Fibroblast of skin of left quadriceps (primary cell): ENCODE measurements at places on chromosomes 13 and 19.
A peak's percentile ranks its signal among the peaks of the same experiment; 100 is the strongest.

- no peak for DNase-seq
These were observed 56.7 kb upstream of the MED4 start for GRCh38 chr13:48151363-48152161.

GRCh38 chr13:39967199-39967959 is 311.9 kb downstream of the COG6 start:
- DNase-seq: no peak

GRCh38 chr19:35592226-35592625 is 6.3 kb downstream of the PMIS2 start:
- DNase-seq: no peak

DNA sequence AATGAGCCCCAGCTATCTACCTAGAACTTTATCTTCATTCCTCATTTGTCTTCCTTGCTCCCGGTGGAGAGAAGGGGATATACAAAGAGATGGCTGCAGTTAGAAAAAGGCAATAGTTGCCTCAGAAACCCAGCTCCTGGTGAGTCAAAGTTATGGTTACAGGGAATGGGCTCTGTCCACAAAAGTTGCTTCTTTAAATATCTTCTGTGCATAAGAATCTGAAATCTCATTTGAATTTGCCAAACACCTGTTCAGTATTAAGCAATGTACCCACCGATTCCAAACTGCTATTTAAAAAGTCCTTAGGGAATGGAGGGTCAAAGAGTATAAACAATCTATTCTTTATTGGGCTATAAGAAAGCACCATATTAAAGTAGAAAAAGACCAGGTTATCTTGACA is 48.4 kb downstream of the DCLK1 start:
- no peak for DNase-seq

DNA sequence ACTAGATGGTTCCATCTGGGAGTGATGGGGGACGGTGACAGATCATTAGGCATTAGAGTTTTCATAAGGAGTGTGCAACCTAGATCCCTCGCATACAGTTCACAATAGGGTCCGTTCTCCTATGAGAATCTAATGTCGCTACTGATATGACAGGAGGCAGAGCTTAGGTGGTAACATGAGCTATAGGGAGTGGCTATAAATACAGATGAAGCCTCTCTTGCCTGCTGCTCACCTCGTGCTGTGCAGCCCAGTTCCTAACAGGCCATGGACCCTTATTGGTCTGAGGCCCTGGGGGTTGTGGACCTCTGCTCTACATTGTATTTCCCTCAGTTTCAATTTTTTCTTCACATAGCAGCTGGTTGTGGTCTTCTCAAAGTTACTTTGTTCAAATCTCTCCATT is 56.5 kb downstream of the CDK8 start:
- DNase-seq: no peak

DNA sequence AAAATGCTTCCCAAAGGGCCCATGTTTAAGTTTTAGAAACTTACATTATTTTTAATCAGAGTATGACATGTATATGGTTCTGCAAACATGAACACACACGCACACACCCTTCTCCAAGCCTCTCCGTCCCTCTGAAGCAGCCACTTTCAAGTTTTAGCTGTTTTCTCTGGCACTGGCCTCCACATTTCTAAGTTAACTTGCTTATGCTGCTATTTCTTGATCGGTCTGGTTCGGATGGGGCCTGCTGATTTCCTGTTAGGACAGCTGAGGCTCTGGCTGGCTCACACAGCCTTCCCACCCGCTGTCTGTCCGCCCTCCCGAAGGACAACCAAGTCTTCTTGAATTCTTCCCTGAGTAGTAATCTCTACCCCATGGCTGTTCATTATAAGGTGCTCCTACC is 4.4 kb downstream of the SPC24 start:
- no peak for DNase-seq

GRCh38 chr19:15101479-15102082 is 5.6 kb upstream of the SYDE1 start:
- DNase-seq: no peak

DNA sequence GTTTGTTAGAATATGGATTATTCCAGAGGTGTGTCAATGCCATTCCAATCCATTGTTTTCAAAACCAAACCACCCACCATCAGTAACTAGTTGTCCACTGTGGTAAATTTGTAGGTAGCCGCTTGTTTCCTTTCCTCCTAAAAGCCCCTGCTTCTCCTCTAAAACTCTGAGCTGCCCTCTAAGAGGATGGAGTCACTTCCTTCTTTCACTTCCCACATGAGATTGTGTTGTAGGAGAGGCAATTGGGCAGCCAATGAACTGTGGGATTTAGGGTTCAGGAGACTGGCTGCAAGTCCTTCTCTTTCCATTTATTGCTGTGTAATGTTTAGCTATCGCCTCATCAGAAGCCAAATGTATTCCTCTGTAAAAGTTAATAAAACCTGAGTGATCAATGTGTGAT is 49.9 kb upstream of the RFXAP start:
- DNase-seq: no peak

DNA sequence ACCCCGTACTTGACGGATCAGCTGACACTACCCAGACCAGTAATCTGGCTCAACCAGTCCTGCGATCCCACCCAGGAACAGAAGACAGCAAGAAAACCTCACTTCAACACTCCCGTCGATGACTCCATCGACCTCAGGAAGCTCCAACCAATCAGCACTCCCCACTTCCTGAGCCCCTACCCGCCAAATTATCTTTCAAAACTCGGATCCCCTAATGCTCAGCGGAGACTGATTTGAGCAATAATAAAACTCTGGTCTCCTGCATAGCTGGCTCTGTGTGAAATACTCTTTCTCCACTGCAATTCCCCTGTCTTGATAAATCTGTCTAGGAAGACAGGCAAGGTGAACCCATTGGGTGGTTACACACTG is 1.2 kb downstream of the LSM4 start:
- no peak for DNase-seq

- no peak for DNase-seq
These were observed at the start of gene NLRP7 for GRCh38 chr19:54947381-54947780. NLRP7 (minus strand) TSS chr19:54947530.

DNA sequence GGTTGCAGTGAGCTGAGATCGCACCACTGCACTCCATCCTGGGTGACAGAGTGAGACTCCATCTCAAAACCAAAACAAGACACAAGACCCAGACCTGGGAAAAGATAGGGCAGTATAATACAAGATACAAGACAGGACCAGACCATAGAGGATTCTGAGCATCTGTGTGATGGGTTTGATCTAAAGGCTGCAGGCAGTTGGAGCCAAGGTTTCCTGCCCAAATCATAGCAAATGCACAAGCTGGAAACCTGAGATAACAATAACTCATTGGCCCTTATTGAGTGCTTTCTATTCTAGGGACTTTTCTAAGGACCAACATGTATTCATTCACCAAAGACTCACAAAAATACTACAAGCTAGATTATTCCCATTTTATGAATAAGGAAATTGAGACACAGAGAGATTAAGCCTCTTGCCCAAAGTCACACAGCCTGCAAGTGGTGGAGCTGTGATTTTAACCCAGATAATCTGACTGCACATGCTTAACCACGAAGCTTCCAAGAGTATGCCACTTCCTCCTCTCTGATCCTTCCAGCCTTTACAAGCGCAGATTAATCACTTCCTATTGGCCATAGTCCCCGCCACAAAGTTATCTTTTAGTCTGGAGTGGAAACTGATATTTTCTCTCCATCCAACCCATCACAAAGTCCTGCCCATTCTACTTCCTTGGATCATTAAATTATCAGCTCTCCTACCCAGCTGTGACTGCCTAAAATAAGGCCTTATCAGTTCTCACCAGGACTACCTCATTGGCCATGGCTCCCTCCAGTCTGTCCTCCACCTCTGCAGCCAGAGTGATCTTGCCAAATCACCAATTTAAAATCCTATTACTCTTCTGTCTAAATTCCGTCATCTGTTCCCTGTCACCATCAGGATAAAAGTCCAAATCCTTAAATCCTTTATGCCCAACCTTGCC is 147.2 kb downstream of the FLT1 start:
- no peak for DNase-seq

- DNase-seq: peak; percentile 7
These were observed 16.2 kb downstream of the TEX29 start for GRCh38 chr13:111336666-111337065.

DNA sequence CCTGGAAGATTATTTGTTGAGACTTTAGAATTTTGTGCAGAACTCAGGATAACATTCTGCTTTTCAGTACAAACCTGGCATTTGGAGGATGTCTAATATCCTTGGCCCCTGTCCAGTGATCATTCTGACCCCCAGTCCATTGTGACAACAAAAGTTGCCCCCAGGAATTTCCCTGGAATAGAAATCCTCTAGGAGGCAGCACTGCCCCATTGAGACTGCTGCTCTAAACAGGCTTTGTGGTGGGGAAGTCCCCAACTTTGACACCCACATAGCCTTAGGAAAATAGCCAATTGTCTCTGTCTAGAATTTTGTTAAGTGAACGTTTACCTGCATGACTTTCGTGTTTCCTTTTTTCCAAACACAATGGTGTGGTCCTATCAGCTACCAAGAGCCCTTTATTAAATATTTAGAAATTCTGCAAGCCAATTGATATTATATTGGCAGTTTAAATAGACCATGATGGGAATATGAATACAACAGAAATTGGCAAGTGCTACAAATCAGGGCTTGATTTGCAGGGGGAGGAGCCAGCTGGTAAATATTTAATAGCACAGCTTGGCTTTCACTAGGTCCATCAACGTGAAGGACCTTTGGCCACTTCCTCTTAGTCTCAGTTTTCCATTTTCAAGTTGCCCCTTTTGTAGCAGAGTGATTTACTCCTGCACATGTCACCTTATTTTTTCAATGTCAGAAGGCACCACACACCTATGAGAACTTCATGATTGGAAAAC is 451.7 kb downstream of the EFNB2 start:
- DNase-seq: no peak

DNA sequence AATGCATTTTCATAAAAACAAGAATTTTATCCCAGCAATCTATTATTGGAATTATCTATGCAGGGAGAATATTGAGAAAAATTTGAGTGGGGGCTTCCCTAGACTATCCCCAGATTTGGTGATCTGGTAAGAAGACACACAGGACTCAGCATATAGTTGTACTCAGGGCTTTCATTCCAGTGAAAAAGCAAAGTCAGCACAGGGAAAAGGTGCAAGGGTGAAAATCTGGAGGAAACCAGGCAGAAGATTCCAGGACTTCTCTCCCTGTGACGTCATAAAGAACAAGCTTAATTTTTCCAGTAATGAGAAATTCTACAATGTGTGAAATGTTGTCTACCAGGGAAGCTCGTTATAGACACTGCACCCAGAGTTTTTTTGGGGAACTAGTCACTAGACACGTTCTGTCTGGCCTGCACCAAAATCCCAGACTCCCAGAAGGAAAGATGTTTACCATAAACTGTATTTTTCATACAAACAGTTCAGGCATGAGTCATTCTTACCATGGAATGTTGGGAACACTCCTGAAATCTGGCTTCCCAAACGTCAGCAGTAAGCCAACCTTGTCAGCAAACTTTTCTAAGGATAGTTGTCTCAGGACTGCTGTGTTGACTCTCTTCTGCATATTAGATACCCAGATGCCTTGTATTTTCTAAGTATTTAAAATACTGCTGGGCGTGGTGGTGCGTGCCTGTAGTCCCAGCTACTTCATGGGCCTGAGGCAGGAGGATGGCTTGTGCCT is 107.4 kb downstream of the DNAJC3 start:
- DNase-seq: peak; percentile 78

DNA sequence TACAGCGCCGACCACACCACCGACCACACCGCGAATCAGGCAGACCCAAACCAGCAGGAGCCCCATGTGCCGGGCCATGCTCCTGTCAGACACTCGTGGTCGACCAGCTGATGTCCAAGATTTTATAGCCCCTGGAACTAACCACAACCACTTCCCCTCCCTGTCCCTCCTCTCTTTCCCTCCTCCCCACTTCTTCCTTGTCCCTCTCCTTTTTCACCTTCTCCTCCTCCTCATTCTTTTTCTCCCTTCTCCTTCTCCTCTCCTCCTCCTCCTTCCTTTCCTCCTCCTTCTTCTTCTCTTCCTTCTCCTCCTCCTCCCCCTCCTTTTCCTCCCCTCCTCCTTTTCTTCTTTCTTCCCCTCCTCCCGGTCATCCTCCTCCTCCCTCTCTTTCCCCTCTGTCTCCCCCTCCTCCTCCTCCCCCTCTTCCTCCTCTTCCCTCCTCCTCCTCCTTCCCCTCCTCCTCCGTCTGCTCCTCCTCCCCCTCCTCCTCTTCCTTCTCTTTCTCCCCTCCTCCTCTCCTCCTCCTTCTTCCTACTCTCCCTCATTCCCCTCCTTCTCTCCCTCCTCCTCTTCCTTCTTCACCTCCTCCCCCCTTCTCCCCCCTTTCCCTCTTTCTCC is 670 bp downstream of the BSPH1 start:
- no peak for DNase-seq

DNA sequence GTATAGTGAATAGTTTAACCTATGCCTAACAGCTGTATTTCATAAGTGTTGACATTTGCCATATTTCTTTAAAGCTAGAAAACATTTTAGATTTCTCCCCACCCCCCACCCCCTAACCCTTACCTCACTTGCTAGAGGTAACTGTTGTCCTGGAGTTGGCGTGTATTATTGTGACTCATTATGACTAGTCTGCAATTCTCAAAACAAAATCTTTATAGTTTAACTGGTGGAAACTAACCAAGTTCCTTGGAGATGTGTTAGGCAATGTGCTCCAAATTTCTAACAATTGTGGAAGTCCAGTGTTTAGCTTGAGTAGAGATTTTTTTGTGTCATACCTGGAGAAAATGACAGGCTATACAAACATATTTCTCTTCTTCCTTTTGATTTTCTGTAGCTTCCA is 38.0 kb downstream of the KCTD4 start:
- peak; percentile 85 for DNase-seq
